ENCODE measurements at places on chromosomes 1 and 21.

DNA sequence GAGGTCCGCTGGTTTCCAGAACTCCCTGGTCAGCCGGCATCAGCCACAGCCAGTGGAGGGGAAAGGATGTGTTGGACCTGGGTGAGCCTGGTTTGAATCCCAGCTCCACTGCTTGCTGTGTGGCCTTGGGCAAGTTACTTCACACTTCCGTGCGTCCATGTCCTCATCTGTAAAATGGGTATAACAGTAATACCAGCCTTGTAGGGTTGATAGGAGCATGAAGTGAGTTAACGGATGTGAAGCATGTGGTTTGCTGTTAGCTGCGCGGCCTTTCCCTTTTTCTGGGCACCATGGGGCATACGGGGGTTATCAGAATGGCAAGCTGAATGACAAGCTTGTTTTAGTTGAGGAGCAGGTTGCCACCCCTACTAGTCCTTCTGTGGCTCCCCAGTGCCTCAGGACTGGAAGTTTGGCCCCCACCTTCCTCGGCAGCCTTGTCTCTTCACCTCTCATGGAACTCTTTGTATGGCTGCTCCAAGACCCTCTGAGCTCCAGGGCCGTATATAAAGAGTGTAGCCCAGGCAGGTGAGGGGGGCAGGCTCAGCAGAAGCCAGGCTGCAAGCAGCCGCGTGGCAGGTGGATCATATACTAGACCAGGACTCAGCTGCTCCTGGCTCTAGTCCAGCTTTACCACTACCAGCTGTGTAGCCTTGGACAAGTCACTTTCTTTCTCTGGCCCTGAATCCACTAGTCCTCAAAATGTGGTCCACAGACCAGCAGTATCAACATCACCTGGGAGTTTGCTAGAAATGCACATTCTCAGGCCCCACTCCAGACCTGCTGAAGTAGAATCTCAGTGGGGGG, 95.4 kb downstream of the LACTBL1 start:
- no peak for DNase-seq

DNA sequence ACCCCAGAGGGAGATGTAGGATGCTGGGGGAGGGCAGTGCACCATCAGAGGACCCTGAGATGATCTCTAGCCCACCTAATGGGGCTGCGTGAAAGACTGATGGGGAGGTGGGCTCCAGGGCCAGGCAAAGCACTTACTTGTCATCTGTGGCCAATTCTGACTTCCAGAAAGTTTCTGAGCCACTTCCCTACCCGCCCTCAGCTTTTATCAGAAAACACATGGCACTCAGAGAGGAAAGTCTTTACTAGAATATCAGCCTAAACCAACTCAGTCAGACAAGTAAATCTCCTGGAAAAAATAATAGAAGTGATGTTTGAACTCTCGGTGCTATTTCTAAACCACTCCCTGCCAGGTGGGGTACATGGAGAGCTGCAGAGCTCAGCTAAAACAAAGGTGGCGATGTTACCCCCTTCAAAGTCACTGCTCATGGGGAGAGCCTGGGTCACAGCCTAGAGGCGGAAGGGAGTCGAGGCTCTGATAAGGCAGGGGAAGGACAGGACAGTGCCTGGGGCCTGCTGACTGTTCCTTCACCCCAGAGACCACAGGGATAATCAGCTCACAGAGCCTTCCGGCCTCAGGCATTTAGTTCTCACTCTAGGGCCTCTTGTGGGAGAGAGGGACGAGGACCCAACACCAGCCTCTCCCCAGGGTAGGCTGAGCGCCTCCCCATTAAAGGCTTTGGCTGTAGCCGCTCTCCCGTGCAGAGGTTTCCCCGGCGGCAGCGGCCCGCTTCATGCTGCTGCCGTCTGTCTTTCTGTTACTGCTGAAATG, 14.2 kb downstream of the SMIM12 start:
- DNase-seq = no peak

GRCh38 chr1:11858613-11858967, at the start of gene NPPB:
NPPB (minus strand) TSS chr1:11858945; CDS start chr1:11858833, 112 bp downstream.
- no peak for DNase-seq

- no peak for DNase-seq
These were observed 249.5 kb upstream of the POU3F1 start for GRCh38 chr1:38296047-38296446.

GRCh38 chr1:100757946-100758345, 38.4 kb downstream of the VCAM1 start:
- no peak for DNase-seq

- no peak for DNase-seq
These were observed 62.0 kb downstream of the BCAR3 start for GRCh38 chr1:93619507-93620171.

- no peak for DNase-seq
These were observed 193.6 kb downstream of the VAV3 start for GRCh38 chr1:107771377-107771776.

DNA sequence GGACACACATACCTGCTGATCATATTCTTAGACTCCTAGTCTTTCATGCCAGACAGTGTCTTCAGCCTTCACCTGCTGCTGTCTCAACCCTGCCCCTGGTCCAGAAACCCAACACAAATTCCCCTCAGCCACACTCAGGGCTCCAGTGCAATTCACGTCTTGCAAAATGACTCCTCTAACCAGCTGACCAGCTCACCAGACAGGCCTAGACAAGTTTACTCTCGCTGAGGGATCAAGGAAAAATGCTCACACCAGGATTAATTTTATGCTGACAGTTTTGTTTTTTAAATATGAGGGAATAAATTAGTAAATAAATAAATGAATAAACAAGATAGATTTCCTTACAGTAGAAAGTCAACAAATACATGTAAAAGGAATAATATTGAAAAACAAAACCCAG, 28.5 kb downstream of the CCDC185 start:
- DNase-seq = no peak

DNA sequence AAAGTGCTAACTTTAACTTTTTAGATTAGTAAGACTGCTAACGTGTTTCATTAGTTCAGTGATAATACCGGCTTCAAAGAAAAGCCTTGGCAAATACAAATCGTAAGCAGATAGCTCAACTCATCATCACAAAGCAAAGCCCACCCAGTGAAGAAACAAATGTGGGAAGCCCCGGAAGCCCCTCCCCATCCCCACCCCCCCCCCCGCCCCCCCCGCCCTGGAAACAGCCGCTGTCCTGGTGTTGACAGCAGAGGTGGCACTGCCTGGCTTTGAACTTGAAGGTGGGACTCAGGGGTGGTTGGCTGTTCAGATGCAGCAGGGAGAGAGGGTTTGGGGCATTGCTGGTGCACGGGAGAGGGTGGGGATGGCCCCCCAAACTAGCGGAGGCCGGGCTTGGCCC, 14.1 kb downstream of the PDXK start:
- no peak for DNase-seq

- DNase-seq = no peak
These were observed 91.3 kb upstream of the HNRNPU start for GRCh38 chr1:244955661-244956060.

GRCh38 chr1:31715087-31715872, 11.5 kb upstream of the COL16A1 start:
- DNase-seq = no peak

DNA sequence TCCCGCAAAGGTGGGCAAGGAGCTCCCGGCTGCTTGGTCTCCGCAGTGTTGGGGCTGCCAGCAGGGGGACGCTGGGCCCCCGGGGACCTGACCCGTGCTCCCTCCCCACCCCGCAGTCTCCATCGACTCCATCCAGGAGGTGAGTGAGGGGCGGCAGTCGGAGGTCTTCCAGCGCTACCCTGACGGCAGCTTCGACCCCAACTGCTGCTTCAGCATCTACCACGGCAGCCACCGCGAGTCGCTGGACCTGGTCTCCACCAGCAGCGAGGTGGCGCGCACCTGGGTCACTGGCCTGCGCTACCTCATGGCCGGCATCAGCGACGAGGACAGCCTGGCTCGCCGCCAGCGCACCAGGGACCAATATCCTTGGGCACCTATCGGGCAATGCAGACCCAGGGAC, 3.5 kb downstream of the PLCH2 start:
- no peak for DNase-seq

DNA sequence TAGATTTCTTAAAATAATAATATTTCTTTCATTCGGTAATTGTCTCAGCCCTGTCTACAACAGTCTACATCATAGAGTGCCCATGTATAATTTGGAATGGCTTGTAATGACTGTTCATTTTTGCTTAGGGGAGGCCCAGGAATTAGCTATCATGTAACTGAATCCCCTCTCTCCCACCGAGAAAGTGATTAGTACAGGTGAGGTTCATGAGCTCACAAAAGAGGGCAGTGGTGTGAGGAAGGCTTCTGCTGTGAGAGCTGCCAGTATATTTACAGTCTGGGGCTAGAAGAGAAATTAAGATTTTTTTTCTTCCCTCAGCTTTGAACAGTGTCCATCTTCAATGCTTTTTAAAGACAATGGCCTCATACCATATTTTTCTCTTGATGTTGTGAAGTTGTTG, 340.7 kb downstream of the ADGRL2 start:
- DNase-seq = no peak

- DNase-seq = peak; percentile 57
These were observed at the start of gene BRWD1 for GRCh38 chr21:39313571-39314142. BRWD1 (minus strand) TSS chr21:39313632; CDS start chr21:39313491, 141 bp downstream.

DNA sequence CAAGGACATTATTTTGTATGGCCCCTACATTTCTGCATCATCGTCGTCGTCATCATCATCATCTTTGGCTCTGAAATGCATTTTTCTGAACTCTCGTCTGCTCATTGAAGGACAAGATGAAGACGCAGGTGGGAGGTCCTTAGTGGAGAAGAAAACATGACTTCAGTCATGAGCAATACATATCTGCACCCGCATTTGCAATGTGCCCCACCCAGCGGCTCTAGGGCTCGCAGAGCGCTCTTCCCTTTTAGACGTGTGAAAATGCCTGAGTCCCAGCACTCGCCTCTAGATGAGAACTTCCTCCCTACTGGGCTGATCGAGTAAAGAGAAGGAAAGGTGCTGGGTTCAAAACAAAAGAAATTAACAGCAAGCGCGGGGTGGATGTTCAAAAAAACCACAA, 10.1 kb downstream of the C1orf174 start:
- DNase-seq = no peak

- DNase-seq = no peak
These were observed 995 bp downstream of the ID3 start for GRCh38 chr1:23558140-23558871.

GRCh38 chr1:230425252-230426091, 660 bp downstream of the PGBD5 start:
- DNase-seq = no peak

DNA sequence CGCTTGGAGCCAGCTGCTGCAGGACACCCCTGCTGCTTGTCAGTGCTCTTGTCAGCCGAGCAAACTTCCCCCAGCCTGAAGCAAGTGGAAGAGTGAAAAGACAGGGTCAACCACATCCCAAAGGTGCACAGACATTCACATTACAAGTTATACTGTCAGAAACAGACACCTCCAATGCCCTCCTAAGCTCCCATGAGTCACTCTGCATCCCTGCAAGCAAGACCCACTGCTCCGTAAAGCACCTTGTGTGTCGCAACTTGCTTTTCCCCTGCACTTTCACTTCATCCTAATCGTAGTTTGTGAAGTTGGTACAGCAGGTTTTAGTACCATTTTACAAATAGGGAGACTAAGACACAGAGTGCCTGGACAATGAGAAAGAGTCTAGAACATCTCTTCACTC, 51.1 kb downstream of the KCNH1 start:
- no peak for DNase-seq

- no peak for DNase-seq
These were observed 78.6 kb downstream of the JAK1 start for GRCh38 chr1:64887689-64888217.

Data from activated CD8-positive, alpha-beta memory T cell treated with anti-CD3 and anti-CD28 coated beads for 48 hours (primary cell).